Omental fat pad (tissue), 4 donors: ENCODE measurements at places on chromosomes 3 and 15. TPM values are rescaled to one million over a fixed set of nuclear protein-coding genes. Genes with fewer than 3 reads are reported as not detected.

- DNase-seq = no peak
Observed at GRCh38 chr15:74724570-74725224, 631 bp downstream of the CYP1A1 start.

DNA sequence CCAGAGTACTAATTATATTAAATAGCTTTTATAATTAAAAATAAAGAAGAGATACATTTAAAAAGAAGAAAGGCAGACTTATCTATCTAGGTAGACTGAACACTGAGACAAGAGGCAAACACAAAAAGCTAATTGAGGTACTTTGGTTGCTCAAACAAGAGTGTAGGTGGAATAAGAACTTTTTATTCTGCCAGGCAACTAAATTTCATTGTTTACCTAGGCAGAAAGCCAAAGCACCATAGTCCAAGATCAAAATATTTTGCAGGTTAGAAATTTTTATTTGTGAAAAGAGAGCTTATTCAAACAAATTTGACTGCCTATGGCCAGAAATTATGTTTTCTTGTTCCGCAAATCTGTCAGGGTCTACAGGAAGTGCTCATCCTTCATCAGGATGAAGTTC, 499.6 kb upstream of the GBE1 start:
- DNase-seq = no peak

DNA sequence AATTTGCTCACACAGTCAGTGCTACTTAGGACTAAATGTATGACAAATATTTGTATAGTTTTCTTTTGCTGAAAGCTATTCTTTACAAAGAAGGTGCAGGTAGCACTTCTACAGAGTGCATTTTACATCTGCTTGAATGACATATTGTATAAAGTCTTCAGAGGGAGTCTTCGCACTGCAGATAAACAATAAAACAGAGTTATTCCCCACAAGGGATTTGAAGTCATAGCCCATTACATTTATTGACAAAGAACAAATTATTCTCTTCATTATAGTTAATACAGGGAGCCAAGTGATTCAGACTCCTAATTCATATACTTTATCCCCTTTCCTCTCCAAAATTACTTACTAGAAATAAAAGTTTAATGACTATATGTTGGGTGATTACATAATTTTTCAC, 529.7 kb downstream of the EDEM1 start:
- DNase-seq = no peak

GRCh38 chr3:126456211-126456610, 19.5 kb downstream of the ZXDC start:
- DNase-seq = no peak

DNA sequence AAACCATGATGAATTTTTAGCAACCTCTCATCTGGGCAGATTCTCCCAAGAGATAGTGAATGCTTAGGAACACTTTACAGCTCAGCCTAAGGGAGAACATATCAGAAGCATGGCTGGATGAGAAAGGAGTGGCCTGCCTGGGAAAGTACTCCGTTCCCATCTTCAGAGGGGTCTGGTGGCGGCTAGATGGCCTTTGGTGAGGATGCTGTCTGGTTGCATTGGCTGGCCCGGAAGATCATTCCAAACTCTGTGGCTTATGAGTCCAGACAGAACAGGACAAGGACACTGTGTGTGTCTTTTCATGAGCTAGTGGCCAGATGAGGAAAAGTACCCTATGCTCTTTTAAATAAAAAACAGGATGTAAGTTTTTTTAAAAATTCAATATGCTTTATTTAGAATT, 51.2 kb downstream of the CRTC3 start:
- DNase-seq = no peak

GRCh38 chr3:36957862-36958686, 13.2 kb upstream of the TRANK1 start:
- no peak for DNase-seq

GRCh38 chr3:197015790-197016736, 13.6 kb downstream of the MELTF start:
- DNase-seq = no peak

- DNase-seq = no peak
Observed at GRCh38 chr3:182793663-182794454, 555 bp downstream of the ATP11B start.

- DNase-seq = no peak
Observed at GRCh38 chr3:24060055-24060454, 115.0 kb downstream of the NR1D2 start.

Gene PPIP5K1
- total RNA-seq = 29.4 TPM

Gene BMF
- 5.8 TPM for total RNA-seq
